NCI-H446 treated with DMSO at 0.1 percent for 48 hours (cell line): ENCODE measurements at places on chromosomes 2 and 18.

- DNase-seq, result no peak
Observed at GRCh38 chr2:153105829-153106578, 372.6 kb downstream of the RPRM start.

GRCh38 chr18:49817947-49818346, 4.6 kb upstream of the ACAA2 start:
- no peak for DNase-seq

DNA sequence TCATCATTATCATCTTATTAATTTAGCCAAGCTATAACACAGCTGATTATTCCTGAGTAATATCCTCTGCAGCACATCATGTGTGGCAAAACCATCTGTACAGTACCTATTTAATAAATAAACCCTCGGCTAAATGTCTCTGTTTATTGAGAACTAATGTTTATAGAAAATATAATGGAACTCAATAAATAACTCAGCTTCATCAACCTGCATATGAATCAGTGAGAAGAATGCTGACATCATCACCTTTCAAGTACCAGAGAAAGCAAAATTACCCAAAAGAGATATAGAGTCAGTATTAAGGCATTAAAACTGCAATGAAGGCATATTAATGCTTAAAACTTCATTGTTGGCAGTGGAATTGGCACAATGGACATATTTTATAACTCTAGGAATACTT, 558.3 kb downstream of the PLCL1 start:
- no peak for DNase-seq

GRCh38 chr2:203983064-203983715, 46.6 kb downstream of the ICOS start:
- DNase-seq, result no peak

DNA sequence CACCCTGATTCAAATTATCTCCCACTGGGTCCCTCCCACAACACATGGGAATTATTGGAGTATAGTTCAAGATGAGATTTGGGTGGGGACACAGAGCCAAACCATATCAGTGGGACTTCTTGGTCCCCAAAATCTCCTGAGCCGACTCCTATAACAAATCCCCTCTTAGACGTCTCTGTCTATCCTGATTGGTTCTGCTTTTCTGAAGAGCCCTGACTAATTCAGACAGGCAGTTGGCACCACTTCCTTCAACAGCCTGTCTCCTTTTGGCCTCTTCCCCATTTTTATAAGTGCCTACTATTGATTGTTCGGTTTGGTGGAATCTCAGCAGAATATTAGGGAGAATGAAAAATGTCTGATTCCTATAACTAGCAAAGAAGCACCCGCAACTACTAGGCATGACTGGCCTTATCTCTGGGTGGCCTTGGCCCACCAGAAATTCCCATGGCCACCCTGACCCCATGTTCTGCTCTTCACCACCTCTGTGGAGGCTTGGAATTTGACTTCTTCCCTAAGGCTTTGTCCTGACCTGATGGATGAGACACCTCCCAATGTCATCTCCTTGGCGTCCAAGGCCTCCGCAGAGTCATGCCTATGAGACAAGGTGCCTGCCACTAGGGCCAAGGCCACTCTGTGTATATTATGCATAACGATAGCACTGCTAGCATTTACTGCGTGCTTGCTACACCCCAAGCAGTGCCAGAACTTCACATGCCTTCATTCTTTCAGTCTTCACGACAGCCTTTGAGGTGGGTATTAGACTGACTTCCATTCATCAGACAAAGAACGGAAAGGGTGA, 218.9 kb upstream of the COPS8 start:
- DNase-seq, result no peak

DNA sequence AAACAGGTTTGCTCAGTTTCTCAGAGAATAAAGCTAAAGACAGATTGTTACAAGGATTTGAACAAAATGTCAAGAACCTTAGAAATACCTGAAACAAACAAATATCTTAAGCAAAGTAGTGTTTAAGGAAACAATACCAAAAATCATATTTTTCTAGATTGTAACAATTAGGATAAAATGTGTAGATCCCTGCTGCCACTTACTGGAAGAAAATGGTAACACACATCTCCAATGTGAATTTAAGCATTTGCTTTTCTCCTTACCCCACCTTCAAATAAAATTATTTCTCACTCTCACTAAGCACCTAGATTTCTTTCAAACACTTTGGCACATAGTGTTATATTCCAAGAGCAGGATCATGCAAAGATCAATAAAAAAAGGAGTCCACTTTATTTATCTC, 34.9 kb downstream of the SUCLG1 start:
- no peak for DNase-seq

DNA sequence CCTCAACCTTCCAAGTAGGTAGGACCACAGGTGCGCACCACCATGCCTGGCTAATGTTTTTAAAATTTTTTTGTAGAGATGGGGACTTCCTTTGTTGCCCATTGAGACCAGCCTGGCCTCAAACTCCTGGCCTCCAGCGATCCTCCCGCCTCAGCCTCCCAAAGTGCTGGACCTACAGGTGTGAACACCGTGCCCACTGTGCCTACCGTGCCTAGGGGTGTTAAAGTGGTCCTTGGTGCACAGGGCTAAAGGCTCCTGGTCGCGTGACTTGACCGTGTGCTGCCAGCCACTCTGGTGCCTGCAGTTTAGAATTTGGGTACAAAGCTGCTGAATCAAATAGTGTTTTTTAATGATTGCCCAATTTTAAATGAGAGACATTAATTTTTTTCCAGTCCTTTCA, 51.0 kb upstream of the KCNG2 start:
- DNase-seq, result no peak
